ENCODE measurements at places on chromosomes 7 and 10.
A peak's percentile ranks its signal among the peaks of the same experiment; 100 is the strongest.

GRCh38 chr7:5495581-5496375 is 72.1 kb upstream of the TNRC18 start:
- no peak for DNase-seq

- no peak for DNase-seq
Observed at GRCh38 chr10:118057361-118057760, 10.6 kb upstream of the RAB11FIP2 start.

DNA sequence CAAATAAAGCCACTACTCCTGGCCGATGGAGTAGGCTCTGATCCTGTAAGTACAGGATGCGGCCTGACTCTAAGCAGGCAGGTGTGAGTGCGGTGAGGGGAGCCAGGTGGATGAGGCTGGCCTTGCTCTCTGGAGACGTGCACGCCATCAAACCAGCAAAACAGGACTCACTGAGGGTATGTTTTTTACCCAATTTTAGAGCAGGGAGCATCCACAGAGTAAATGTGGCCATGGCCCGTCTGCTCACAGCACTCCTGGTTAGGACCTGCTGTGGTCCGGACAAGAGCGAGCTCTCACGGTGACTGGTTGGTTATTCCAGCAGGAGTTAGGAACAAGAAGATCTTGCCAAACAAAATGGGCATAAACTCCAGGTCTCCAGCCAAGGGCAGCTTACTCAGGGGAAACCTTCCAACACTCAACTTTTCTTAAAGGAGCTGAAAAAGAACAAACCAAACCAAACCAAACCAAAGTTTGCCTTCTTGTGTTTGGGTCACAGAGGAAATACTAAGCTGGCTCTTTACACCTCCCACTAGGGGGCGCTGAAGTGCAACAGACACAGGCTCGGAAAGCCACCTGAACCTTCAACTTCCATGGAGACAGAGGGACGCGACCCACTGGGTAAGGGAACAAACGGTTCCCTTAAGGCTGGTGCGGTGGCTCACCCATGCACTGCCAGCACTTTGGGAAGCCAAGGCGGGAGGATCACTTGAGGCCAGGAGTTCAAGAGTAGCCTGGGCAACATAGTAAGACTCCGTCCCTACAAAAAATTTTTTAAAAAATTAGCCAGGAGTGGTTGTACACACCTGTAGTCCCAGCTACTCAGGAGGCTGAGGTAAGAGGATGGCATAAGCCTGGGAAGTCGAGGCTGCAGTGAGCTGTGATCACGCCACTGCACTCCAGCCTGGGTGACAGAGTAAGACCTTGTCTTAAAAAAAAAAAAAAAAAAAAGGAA is 122.4 kb downstream of the CLEC2L start:
- peak; percentile 92 for DNase-seq

DNA sequence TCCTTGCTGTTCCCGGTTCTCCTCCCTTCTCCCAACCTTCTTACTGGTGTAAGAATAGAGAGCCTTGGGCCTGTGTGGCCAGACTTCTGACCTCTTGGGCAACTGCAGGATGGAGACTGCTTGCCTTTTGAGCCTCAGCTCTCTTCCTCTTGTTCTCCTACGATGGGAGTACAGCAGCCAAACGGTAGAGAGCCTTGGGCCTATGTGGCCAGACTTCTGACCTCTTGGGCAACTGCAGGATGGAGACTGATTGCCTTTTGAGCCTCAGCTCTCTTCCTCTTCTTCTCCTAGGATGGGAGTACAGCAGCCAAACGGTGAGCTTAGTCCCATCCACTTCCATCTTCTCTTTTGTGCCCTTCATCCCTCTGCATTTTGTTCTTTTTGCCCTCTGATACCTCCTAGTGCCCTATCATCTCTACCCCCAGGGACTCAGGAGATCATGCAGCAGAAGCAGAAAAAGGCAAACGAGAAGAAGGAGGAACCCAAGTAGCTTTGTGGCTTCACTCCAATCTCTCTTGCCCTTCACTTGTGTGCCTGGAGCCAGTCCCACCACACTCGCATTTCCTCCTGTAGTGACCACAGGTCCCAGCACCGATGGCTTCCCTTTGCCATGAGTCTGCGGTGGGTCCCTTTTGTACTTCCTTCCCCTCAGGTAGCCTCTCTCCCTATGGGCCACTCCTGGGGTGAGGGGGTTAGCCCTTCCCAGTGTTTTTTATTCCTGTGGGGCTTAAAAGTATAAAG is 15.3 kb downstream of the SLC25A13 start:
- no peak for DNase-seq

DNA sequence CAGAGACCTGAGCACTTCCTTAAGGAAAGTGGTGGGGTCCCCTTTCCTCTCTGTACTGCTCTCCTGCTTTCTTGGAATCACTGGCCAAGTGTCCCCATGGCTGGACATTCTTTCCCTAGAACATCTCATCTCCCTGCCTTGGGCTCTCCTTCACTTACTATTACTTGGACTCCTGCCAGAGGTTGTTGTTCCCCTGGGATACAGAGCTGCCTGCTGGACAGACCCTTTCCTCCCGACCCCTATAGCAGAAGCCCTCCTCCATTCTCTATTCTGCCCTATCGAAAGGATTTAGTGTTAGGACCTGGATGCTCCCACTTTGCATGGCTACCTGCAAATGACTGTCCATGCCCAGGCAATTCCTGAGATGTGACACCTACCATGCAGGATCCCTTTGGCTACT is 164.3 kb upstream of the PODXL start:
- no peak for DNase-seq

- no peak for DNase-seq
Observed at GRCh38 chr7:112929421-112929820, 139.2 kb upstream of the TMEM168 start.

DNA sequence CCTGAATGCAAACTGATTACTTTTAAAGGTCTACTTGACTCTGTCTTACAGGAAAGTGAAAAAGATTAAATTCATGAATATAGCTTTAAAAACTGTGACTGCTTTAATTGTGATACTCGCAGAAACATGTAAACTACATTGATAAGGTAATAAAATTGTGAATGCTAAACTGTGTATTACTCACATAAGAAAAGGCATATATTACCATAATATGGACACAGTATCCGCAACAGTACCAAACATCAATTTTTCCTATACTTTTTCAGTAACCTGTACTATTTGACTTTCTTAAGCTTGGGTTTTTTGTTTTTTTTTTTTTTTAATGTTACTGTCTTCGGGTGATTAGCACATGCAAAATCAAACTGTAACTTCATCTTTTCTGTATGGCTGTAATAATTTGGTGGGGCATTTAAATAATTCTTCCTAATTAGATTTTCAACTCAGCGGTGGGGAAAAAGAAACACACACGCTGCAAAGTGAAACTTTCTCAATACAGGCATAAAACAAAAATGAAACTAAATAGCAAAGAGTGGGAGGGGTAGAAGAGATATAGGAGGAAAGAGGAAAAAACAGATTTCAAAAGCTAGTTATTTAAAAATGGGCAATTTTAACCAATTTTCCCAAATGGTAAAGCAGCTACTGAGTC is 23.2 kb downstream of the NT5C3A start:
- DNase-seq = no peak

DNA sequence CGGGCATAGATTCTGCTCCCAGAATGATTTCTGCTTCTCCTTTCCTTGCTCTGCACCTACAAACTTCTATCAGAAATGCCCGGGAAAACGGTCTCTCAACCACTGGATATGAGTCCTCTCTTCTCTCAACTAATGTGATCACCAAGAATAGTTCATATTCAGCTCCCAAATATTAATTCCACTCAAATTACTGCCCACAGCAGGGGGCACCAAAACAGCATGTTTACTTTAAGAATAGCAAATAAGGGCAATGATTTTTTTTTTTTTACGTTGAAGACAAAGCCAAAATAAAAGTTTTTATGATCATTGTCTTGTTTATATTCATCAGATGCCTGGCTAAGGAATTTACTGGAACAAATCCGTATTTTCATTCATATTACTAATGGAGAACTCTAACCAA is 94.9 kb upstream of the PRSS1 start:
- DNase-seq = no peak

DNA sequence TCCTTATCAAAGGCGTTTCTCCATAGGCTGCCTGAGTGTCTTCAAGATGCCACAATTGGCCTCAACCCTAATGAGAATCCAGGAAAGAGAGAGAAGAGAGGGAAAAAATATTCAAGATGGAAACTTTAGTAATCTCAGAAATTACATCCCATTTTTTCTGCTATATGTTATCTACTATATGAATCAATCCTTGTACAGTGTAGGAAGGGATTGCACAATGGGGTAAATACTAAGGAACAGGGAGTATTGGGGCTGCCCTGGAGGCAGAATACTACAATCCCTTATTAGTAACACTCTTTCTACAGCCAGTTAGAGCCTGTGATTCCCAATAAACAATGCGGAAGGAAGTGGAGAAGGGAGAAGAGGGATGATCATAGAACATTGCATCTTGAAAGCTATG is 27.9 kb downstream of the TFPI2 start:
- no peak for DNase-seq

GRCh38 chr7:45174966-45175765 is 17.6 kb downstream of the RAMP3 start:
- DNase-seq = no peak

DNA sequence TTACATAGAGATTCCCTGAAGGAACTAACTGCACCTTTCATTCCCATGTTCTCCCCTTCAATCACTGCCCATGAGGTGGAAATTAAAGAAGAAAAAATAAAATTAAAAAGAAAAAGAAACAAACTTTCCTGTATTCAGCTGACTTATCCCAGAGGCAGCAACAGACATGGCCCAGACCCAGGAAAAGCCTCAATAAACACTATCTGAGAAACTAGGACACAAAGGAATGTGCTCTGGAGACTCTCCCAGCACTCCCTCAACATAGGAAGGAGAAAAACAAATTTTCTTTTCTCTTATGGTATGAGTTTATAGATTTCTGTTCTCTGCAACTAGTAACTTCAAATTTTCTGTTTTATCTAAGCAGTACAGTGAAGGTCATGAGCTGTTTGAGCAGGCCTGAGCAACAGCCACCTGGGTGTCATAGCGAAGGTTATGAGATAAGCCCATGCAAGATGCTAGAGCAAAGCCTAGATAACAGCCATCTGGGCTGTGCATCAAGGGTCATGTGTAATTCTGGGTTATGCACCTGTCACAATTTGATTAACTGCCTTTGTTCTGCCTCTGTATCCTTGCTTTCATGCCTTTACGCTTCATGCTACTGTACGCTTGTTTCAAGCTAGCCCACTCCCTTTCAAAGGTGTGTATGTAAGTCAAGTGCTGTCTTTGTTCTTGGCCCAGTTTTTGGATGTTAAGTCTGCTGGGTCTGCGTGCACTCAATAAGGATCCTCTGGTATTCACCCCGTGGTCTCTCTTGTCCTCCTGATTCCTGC is 11.0 kb upstream of the OR6B1 start:
- DNase-seq = no peak

DNA sequence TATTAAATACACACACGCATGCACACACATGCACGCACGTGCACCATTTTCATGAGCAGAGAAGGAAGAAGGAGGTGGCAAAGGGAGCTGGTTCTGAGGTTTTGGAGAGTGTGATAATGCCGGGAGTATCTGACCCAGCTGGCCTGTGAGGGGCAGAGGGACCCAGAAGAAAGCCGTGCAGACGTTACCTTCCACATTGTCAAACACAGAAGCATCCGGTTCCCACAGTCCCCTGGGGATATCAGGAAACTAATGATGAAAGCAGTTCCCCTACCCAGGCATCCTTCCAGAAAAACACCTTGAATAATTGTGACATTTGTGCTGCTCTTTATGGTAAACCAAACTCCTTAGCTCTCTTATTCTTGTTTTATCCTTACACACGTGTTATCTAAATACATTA is 85.7 kb upstream of the FAM180A start:
- DNase-seq = no peak

DNA sequence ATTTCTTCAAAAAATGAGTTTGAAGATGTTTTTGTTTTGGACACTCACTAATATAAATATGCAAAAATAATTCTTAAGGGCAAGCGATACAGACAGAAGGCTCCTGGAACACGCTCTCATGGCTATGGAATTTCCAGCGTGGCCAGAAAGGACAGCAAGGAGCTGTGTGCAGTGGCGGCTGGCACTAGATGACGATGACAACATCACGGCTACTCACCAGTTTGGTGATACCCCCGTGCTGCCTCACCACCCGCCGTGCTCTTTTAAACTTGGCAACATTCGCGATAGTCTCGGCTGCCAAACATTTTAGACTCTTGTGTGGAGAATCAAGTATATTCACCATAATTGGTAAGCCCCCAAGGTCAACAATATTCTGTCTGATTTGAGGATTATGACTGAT is 54.9 kb downstream of the ODAD2 start:
- DNase-seq = no peak

GRCh38 chr10:38054361-38054797 is 39.8 kb upstream of the ZNF37A start:
- DNase-seq = no peak

DNA sequence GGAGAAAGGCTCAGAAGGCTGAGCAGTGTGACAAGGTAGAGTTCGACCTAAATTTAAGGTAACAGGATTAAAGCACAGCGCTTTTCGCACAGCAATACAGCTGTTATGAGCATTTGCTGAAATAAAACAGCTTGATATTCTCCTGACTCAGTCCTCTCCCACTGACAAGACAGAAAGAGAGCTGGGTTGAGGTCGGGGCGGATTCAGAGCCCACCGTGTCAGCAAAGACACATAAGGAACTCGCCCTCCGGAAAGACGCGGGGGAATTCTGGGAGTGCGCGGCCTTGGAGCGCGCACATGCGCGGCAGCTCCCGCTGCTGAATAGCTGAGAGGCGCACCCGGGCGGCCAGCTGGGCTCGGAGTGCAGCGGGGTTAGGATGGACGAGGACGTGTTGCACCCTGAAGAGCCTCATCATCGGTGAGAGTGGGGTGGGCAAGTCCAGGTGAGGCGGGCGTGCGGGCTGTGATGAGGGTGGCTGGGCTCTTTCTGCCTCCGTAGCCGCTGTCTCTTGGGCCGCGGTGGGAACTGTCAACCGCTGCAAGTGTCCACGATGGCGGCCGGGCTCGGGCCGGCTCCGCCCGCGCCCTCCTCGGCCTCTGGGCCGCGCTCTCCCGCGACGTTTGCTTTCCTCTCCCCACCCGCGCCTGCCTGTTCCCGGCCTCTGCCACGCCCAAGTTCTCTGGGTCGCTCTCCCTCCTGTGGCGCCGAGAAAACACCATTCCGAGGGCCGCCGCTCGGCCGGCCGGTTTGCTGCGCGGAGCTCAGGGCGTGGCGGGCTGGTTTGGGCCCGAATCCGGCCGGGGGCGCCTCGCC is 120.6 kb downstream of the LYZL1 start:
- peak; percentile 69 for DNase-seq

- no peak for DNase-seq
Observed at GRCh38 chr7:105230486-105230885, 158.2 kb downstream of the SRPK2 start.

DNA sequence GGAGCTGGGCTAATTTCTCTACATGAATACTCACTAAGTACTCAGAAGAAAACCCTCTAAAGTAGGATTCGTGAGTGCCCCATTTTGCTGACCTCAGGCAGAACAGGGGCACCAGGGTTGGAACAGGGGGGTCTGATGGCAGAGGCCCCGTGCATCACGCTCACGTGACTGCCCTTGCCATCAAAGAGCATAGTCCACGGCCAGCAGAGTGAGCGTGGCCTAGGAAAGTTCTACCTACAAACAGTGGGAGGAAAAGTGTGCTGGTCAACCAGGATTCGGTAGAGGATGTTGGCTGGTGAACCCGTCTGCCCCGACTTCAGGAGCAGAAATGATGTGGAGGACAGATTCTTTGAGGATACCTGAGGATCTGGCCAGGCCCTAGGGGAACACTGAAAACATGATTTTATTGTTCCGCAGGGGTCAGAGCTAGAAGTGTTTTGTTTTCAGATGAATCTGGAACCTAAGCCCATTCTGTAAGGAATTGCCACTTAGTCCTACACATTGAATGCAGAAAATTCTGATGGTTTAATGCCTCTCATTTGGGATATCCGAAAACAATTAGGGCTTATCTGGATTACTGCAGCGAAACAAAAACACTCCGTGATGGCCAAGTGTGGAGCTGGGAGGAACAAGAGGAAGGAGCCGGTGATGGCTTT is 138.8 kb upstream of the SHH start:
- no peak for DNase-seq
